Epithelial cell of umbilical artery (primary cell): ENCODE measurements at places on chromosomes 16 and 17. TPM values are rescaled to one million over a fixed set of nuclear protein-coding genes. Genes with fewer than 3 reads are reported as not detected.

The CYB5D1 gene
- 7.0 and 7.1 TPM in 2 replicates for total RNA-seq

The KRTAP17-1 gene
- not detected in 2 replicates for total RNA-seq

The MYH8 gene
- not detected in 2 replicates for total RNA-seq

The HOXB1 gene
- not detected in 2 replicates for total RNA-seq

The CRYM gene
- total RNA-seq = not detected in 2 replicates

The ZMYND15 gene
- not detected in 2 replicates for total RNA-seq

The SLFN14 gene
- not detected in 2 replicates for total RNA-seq

The C16orf46 gene
- total RNA-seq = 0.32 and 0.46 TPM in 2 replicates

The DCXR gene
- total RNA-seq = 66.1 and 75.0 TPM in 2 replicates

The TBC1D3I gene
- total RNA-seq = not detected in 2 replicates

The SLC38A10 gene
- total RNA-seq = 84.8 and 94.7 TPM in 2 replicates

The CETP gene
- 0.65 and 1.5 TPM in 2 replicates for total RNA-seq

The SNTB2 gene
- total RNA-seq = 20.1 and 37.7 TPM in 2 replicates

The RNF135 gene
- 6.1 and 7.1 TPM in 2 replicates for total RNA-seq

The FBXW10 gene
- not detected in 2 replicates for total RNA-seq

The SMIM36 gene
- total RNA-seq = not detected in 2 replicates

The TBX21 gene
- not detected in 2 replicates for total RNA-seq

The CSH1 gene
- total RNA-seq = not detected in 2 replicates

The PERCC1 gene
- total RNA-seq = not detected in 2 replicates

The SCRN2 gene
- 51.6 and 69.1 TPM in 2 replicates for total RNA-seq

The SEPTIN12 gene
- not detected in 2 replicates for total RNA-seq

The RPUSD1 gene
- total RNA-seq = 35.4 and 37.1 TPM in 2 replicates
